Thoracic aorta (tissue), 2 donors: ENCODE measurements at places on chromosomes 7 and 10.

GRCh38 chr10:34607894-34608293 is 207.2 kb downstream of the PARD3 start:
- no peak for DNase-seq

GRCh38 chr7:10181996-10182395 is 791.7 kb upstream of the PHF14 start:
- DNase-seq, result no peak

DNA sequence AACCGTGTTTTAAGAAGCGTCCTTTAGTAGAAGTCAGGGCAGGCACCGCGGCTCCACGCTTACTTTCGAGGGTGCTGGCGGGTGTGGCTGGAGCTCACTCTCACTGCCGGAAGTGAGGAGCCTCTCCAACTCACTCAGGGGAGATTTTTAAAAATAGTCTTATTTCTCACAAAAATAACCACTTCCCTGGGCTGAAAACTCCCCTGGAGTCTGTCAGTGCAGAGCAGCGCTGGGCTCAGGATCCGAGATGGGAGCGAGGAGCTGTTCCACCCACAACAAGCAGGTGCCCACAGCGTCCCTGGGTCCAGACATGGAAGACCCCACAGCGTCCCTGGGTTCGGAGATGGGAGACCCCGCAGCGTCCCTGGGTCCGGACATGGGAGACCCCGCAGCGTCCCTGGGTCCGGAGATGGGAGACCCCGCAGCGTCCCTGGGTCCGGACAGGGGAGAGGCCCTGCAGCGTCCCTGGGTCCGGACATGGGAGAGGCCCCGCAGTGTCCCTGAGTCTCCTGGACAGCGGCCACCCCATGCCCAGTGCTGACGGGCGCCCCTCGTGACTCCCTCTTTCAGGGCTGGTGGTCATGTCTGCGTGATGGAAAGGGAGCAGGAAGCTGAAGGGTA is 51.2 kb downstream of the VIPR2 start:
- DNase-seq, result no peak

GRCh38 chr7:107262857-107263256 is 94.1 kb downstream of the HBP1 start:
- DNase-seq, result no peak

DNA sequence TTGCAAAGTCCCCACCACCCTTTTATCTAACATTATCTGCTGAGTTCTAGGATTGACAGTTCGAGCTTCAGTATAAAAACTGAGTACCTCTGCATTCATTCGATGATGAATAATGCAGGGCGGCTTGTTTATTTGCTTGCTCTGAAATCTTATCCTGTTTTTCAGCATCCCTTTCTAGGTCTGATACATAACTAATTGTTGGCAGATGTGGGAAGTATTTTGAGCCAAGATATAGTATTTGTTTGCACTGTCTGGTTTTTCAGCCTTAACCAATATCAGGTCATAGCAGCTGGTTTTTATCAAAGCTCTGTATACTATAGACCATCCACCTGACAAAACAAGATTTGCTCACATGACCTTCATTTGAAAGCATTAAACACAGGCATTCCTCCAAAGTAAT is 161.4 kb downstream of the TFEC start:
- DNase-seq, result no peak

DNA sequence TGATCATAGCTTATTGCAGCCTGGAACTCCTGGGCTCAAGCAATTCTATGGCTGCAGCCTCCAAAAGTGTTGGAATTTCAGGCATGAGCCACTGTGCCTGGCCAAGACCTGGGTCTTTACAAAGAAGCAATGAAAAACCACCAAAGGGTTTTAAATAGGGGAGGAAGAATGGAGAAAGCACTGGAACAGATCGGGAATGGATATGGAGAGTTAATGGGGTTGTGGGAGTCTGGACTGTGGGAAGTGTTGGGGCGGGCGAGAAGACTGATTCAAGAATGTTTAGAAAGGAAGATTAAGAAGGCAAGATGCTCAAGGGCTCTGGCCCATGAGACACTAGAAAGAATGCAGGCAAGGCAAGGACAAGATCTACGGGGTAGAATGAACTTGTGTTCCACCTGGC is 98.5 kb downstream of the CARD11 start:
- no peak for DNase-seq

- peak; percentile 7 for DNase-seq
Observed at GRCh38 chr7:56287429-56288138, 171.4 kb upstream of the NUPR2 start.

- no peak for DNase-seq
Observed at GRCh38 chr7:20745702-20746101, 41.0 kb downstream of the SP8 start.

DNA sequence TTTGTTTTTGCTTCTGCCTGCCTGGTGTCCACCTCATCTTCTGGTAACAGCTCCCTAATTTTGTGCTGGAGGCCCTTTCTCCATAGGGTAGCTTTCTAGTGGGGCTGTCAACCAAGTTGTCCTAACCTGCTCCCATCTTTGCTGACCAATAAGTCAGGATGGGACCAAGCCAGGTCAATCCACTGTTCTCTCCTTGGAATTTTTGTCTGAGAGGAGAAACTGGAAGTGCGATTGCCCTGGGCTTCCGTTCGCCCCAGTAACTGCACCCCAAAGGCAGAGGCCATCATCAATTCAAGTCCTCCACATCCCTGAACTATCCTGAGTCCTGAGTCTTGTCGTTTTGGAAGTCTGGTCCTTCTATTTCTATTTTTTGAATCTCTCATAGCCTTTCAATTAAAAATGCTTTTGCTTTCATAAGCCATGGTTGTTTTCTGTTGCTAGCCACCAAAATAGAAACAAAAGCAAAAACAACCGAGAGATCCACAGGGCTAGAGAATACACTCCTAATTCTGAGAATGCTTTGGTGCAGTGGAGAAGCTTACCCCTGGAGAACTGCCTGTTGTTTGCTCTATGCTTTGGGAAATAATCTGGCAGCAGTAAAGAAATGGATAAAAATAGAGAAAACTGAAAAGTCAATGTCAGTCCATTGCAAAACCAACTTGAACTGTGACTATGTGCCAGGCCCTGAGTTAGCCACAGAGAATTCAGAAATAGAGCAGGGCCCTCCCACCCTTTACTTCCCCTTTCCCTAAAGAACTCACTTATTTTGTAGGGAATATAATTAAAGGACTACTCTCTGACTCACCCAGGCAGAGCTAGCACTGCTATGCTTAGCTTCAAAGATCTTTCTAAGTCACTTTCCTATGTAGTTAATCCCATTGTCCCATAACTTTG is 368.1 kb downstream of the CXCL12 start:
- no peak for DNase-seq

- no peak for DNase-seq
Observed at GRCh38 chr7:26629696-26630095, 234.7 kb downstream of the SKAP2 start.

GRCh38 chr10:33661580-33662336 is 327.3 kb upstream of the NRP1 start:
- DNase-seq, result peak; percentile 4

DNA sequence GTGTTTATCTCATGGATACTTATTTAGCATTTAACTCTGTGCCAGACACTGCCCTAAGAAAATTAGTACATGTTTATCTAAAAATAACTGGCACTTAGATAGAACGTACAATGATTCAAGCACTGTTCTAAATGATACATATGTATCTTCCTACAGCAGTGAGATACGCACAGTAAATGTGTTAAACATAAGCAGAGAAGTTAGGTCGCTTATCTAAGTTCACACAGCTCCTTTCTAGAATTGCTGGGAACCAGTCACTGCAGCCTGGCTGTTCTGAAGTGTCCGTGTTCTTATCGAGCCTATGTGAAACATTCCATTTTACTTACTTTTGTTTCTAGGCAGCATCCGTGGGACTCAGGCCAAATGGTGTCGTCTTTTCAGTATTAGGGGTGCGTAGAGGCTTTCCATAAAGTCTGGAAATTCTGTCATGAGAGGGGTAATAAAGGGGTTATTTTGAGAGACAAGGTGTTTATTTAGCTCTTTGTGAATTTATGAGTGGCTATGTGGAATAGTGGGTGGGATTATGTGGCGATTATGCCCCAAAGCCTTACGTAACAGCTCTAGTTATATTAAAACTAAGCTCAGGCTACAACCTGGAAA is 186.9 kb downstream of the SND1 start:
- DNase-seq, result no peak

GRCh38 chr7:2661602-2662272 is 26.3 kb upstream of the AMZ1 start:
- DNase-seq, result no peak

DNA sequence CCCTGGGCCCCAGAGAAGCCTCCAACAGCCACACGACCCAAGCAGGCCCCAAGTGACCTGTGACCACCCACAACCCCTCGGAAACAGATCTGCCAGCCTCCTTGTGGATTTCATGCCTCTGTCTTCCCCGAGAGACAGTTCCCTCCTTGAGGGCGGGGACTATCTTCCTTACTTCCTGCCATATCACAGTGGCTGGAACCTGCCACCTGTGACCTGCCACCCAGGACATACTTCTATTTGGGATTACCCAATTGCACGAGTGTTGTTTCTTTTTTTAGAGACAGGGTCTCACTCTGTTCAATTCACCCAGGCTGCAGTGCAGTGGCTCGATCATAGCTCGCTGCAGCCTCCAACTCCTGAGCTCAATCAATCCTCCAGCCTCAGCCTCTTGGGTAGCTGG is 25.9 kb downstream of the TNRC18 start:
- no peak for DNase-seq

DNA sequence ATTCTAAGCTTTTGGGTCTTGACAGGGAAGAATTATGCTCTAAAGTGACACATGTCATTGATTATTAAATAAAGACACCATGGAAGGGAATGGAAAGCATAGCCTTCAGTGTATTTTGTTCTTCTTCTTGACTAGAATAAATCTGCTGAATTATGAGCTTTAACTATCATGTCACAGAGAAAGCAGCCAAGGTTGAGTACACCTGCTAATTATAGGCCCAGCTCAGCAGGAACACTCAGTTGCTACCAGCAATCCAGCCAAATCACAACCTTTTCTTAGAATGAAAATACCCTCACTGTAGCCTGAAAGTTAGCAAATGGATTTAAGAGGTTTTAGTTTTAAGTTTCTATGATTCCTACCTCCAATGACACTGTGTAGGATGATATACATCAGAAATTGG is 225.3 kb upstream of the RHOBTB1 start:
- DNase-seq, result no peak
